ENCODE measurements at places on chromosomes 7 and 10. TPM values are rescaled to one million over a fixed set of nuclear protein-coding genes. Genes with fewer than 3 reads are reported as not detected.

DNA sequence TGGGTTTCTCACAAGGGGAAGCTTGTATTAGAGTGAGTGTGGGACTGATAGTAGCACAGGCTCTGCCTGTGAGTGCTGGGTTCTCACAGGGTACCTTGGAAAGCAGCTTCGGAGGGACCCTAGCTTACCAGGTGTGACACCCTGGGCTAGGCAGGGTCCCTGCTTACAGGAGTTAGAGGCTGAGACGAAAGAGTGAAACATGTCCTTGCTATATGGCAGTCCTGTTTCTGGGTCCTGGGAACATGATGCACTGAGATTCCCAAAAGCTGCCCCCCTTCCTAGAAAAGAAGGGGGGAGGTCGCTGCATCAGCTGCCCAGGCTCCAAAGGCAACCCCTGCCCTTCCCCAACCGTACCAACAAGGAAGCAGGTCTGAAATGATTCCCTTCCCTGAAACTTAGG lies 6.3 kb upstream of the ARHGAP22 start:
- peaks cover 3% of the 10 kb centered on the region for H3K4me1 ChIP-seq
- no peak for DNase-seq
- no peaks in the 10 kb centered on the region for H3K36me3 ChIP-seq
- H3K27me3 ChIP-seq: peaks cover 20% of the 10 kb centered on the region

Gene IPMK
- 7.0 TPM for total RNA-seq

Gene FAM25G
- not detected for total RNA-seq

DNA sequence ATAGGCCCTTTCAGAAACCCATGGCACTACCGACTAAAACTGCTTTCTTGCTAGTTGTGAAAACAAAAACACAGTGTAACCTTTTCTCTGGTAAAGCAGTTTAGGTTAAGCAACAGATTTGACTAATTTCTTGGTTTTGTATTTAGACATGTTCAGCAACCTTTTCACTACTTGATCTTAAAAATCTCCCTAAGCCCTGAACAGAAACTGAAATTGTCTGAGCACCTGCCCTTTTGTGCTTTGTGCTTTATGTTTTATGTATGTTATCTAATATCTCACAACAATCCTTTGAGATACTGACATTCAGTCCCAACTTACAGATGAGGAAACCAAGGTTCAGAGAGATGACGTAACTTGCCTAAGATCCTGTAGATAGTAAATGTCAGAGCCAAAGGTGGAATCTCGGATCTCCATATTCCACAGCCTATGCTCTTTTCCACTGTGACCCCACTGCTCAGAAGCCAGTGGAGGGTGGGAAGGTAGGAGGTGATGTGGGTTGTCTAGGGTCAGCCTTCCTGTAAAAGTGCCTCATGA lies 146.6 kb downstream of the LCOR start:
- no peaks in the 10 kb centered on the region for H3K27me3 ChIP-seq
- DNase-seq: no peak
- peaks cover 13% of the 10 kb centered on the region for H3K36me3 ChIP-seq
- H3K4me3 ChIP-seq: no peak overlapping the region
- peaks cover 8% of the 10 kb centered on the region for H3K4me1 ChIP-seq

All from activated naive CD8-positive, alpha-beta T cell treated with anti-CD3 and anti-CD28 coated beads, Interleukin-2, amount 10 ng/mL, durations not matched to agents 7 days and 5 days (primary cell).